Stimulated activated CD4-positive, alpha-beta T cell treated with anti-CD3 and anti-CD28 coated beads, Interleukin-1b, Interleukin-23, amount 100 ng/mL, for 24 hours (primary cell): ENCODE measurements at places on chromosomes 3 and 15.

DNA sequence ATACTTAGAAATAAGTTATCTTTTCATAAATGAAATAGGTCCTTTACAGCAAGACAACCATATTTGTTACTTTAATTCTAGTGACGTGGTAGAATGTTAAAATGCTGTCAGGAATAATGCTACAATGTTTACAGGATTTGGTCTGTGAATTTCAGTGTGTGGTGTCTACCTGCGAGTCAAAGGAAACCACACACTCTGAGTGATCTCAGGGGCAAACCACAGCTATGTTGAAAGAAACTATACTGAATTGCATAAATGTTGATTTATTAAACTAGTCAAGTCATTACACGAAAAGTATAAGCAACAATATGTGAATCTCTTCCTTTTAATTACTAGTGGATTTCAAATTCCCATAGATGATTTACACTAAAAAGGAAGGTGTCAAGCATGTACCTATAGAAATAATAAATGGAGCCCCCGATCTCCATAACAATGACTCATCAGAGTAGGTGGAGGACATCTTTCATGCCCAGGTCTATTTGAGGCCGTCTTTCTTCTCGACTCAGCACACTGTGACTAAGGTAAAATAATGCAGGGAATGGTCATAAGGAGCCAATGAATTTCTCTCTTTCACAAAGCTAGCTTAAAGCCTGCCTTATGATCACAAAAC lies 463.0 kb downstream of the ERC2 start:
- DNase-seq = no peak

DNA sequence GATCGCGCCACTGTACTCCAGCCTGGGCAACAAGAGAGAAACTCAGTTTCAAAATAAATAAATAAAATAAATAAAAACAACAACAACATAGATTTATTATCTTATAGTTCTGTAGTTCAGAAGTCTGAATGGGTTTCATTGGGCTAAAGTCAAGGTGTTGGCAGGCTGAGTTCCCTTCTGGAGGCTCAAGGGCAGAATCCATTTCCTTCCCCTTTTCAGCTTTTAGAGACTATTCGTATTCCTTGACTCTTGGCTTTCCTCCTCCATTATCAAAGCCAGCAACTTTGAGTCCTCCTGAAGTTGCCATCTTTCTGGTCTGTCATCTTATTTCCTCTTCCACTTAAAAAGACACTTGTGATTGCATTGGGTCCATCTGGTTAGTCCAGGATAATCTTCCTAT lies 12.1 kb downstream of the BLM start:
- DNase-seq = no peak

- no peak for DNase-seq
These were observed 43.9 kb upstream of the TMEM158 start for GRCh38 chr3:45269952-45270351.

DNA sequence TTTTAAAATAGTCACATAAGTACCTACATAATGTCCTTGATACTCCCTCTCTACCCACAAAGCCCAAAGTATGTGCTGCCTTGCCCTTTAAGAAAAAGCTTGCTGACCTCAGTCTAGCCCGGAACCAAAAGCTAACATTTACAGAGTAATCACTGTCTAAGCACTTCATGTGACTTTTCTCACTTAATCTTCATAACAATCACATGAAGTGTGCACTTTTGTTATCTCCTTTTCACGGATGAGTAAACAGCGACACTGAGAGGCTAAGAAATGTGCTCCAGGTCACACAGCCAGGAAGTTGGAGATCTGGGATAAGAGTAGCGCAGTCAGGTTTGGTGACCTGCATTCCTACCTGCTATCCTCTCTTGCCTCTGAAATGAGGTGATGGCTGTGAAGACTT lies 194.0 kb downstream of the ITPR1 start:
- DNase-seq = no peak

- no peak for DNase-seq
These were observed 81.5 kb downstream of the PPM1L start for GRCh38 chr3:160837394-160837980.

DNA sequence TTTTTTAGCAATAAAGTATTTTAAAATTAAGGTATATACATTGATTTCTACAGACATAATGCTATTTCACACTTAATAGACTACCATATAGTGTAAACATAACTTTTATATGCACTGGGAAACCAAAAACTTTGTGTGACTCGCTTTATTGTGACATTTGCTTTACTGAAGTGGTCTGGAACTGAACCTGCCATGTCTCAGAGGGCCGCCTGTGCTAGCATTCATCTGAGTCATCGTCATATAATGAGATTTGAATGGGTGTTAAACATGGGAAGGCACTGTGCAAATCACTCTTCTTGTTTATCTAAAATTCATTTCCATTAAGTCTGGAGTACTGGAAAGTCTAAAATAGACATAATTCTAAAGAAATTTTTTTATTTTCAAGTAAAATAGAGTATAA lies 12.9 kb downstream of the EIF2AK4 start:
- DNase-seq = no peak

DNA sequence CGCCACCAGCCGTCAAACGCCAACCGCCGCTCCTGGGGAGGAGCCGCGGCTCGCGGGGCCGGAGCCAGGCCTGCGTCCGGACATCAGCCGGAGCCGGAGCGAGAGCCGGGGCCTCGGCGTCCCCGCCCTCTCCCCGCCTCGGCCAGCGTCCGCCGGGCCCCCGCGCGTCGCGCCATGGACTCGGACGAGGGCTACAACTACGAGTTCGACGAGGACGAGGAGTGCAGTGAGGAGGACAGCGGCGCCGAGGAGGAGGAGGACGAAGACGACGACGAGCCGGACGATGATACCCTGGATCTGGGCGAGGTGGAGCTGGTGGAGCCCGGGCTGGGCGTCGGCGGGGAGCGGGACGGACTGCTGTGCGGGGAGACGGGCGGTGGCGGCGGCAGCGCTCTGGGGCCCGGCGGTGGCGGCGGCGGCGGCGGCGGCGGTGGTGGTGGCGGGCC lies 359 bp downstream of the ARIH1 start:
- DNase-seq = no peak
